NCI-H1436 treated with DMSO at 0.1 percent for 48 hours (cell line): ENCODE measurements at places on chromosomes 2 and 18.

- DNase-seq, result no peak
Measured at GRCh38 chr2:147358375-147358774, 486.5 kb upstream of the ACVR2A start.

DNA sequence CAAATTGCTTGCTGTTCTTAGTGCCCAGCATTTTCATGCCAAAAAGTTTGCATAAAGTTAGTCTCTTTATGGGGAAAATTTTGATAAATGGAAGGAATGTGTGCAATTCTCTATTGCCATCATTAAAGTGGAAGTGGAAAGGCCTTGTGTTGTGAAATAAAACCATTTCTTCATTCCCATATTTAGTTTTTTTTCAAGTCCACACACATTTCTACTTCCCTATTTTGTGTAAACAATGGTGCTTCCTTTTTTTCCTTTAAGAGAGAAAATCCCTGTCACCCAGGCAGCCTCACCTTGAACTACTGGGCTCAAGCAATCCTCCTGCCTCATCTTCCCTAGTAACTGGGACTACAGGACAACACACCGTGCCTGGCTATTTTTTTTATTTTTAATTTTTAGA is 42.3 kb upstream of the NCOA1 start:
- no peak for DNase-seq

DNA sequence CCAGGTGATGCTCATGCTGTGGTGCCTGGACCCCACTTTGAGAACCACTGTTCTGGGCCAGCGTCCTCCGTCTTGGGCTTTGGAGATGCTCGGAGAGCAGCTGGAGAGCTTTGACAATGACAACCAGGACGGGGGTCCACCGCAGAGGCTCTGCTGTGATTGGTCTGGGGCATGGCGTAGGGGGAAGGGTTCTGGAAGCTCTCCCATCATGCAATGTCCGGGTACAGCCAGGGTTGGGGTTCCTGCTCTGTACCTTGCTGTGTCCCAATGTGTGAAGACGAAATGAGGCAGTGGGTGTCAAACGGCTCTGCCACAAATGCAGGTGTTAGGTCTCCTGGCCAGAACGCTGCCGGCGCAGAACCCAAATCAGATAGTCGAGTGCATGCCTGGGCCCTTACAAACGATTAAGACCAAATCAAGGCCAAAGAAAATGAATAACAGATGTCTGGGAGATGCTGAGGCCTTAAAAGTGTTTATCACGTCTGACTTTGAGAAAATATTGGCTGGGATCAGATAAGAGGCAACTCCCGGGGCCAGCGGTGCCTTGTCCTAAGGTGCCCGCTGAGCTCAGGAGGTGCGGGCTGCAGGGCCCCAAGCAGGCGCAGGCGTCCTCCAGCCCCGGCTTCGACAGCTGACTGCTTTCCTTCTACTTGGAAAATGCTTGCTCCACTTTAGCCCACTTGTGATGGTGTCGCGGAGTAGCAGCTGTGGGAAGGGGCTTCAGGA is 117.2 kb downstream of the VAPA start:
- no peak for DNase-seq

DNA sequence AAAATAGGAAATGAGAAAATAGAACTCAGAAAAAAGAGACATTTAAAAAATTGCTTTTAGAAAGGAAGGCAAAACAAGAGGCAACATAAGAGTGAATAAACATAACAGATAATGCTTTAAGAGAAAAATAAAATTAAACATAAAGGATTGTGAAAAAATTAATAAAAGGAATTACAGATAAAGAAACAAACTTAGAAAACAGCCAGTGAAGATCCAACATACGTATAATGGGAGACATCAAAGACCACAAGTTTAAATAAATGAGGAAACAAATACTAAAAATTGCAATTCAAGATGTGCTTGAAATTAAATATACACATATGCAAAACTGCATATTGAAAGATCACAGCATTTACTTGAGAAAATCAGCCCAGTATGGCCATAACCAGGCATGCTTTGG is 448.9 kb downstream of the NBAS start:
- no peak for DNase-seq

- no peak for DNase-seq
Measured at GRCh38 chr2:192932376-192932775, 737.6 kb upstream of the TMEFF2 start.

DNA sequence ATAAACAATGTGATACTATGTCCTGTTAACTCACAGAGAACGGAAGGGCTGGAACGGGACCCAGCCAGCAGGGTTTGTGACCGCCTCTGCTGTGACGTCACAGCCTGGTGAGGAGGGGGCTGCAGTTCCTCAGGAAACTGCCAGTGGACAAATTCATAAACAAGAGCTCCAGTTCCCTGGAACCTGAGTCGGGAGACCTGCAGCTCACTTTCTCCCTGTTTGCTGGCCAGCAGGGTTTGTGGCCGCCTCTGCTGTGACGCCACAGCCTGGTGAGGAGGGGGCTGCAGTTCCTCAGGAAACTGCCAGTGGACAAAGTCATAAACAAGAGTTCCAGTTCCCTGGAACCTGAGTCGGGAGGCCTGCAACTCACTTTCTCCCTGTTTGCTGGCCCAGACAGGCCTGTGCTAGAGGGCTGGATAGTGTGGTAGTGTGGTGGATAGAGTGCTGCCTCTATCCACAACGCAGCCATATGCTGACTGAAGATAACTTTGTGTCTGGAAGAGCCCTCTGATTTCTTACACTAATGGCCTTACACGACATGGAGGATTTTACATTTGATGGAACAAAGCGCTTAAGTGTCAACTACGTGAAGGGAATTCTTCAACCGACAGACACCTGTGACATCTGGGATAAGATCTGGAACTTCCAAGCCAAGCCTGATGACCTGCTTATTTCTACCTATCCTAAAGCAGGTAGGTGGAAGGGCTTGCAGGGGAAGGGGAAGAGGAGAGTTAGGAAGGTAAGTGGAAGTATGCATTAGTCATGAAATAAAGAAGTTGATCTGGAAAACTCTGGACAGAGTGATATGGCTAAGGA is at the start of gene SULT1C4:
SULT1C4 (plus strand) TSS at position 140 of the 816 bp plus-strand sequence; CDS start at position 524, 384 bp downstream.
- no peak for DNase-seq

DNA sequence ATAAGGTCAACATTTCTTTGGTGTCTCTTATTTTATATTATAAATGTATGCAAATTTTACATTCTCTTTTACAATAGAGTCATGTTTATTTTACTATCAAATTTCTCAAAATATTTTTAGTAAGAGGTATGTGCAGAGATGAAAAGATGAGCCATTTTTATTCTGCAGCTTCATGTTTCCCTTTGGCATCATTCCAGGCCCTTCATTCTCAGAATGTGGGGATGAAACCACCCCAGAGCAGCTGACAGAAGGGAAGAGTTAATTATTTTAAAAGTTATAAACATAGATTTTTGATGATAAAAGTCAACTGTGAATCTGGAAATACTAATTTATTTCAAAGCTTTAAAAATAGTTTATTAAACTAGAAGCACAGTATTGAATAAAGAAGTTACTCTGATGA is 12.8 kb upstream of the FSHR start:
- DNase-seq, result no peak

- DNase-seq, result no peak
Measured at GRCh38 chr2:70833246-70833645, 2.4 kb downstream of the CD207 start.

GRCh38 chr2:70767079-70767698 is 811 bp downstream of the ADD2 start:
- no peak for DNase-seq

DNA sequence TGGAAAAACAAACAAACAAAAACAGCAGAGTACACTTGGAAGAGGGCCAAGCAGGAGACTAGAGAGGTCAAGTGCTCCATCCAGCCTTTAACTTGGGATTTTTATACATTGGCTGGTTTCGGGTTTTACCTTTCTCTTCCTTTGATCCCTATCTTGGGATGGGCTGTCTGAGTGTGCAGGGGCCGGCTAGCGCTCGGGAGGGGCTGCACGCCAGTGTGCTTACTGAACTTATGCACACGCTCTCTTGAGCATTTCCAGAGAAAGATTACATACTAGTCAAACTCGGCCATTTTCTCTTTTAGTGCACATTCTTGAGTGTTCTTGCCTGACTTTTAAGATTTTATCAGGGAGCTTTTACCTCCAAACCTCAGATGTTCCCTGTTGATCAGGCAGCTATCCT is 707.8 kb downstream of the DSC3 start:
- no peak for DNase-seq

DNA sequence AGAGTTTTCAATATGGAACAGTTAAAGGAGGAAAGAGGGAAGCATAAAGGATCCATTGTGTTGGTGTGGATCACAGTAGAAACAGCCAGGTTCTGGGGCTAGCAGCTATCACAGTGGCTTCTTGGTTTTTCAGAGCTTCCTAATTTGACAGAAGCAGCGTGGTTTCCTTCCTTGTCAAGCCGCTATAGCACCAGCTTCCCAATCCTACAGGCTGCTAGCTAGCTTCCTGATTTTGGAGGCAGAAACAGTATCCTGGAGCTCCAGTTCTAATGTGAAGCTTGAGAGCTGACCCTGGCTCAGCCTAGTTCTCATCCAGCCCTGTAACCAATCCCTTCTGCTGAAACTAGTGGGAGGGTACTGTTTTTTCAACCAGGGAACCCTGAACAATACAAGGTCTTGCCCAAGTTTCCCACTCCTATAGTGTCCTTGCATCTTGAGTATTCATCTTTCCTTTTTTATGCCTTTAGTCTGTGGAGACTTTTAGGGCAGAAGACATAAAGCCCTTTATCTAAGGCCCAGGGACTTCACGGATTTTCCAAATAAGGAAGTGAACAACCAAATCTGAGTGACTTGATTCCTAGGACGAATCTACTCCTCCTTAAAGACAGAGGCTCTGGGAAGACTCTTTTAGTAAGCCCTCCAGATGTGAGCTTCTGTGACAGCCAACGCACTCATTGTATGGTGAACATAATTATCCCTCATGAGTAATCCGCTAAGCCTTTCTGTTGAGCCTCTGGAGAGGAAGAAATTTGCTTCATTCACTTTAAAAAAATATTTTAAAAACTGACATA is 33.8 kb downstream of the CCDC93 start:
- DNase-seq, result no peak

GRCh38 chr2:217993817-217994463 is 8.9 kb downstream of the TNS1 start:
- no peak for DNase-seq

- no peak for DNase-seq
Measured at GRCh38 chr2:62410926-62411456, 95.0 kb downstream of the TMEM17 start.

- no peak for DNase-seq
Measured at GRCh38 chr2:63287956-63288355, 237.3 kb downstream of the OTX1 start.

DNA sequence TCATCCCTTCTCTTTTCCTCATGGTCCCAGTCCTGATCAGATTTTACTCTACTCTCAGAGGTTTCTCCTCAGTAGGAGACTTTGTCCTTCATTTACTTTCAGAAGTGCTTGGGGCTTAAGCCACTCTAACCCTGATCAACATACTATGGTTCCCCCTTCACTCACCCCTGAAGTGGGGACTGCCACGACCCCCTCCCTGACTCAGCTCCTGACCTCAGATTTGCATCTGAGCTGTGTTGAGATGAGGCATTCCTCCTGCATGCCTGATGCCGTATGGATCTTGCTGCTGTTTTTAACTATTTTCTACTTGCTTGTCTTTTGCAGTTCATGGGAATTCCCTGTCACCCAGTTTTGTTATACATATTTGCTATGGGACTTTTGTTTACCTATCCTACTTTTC is 306.7 kb upstream of the CHST9 start:
- DNase-seq, result no peak
